ENCODE measurements at places on chromosomes 7 and 10.
A peak's percentile ranks its signal among the peaks of the same experiment; 100 is the strongest.

GRCh38 chr7:21544715-21545114 is 1.9 kb downstream of the DNAH11 start:
- DNase-seq = no peak

DNA sequence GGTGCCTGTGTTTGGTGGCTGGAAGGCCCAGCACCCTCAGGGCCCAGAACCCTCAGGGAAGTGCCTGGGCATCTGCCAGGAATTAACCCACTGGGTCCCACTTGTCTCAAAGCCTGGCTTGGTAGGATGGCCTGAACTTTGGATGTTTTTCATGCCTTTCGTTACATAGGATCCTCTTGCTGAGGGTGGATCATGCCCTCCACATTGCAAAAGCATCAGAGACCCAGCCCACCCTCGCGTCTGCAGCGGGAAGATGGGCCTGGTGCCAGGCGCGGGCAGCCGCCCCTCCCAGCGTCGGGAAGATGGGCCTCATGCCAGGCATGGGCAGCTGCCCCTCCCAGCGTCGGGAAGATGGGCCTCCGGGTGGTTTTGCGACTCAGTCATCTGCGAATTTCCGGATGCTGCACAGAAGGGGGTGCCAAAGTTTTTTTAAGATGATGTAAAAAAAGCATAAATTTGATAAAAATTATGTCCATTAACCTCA is 51.9 kb upstream of the PRKAR1B start:
- DNase-seq = no peak

- no peak for DNase-seq
These were observed 2.4 kb downstream of the SPOCK2 start for GRCh38 chr10:72085864-72086465.

GRCh38 chr10:47361293-47361692 is 13.1 kb downstream of the RBP3 start:
- peak; percentile 44 for DNase-seq

GRCh38 chr10:14060320-14061070 is 270.2 kb downstream of the FRMD4A start:
- no peak for DNase-seq

DNA sequence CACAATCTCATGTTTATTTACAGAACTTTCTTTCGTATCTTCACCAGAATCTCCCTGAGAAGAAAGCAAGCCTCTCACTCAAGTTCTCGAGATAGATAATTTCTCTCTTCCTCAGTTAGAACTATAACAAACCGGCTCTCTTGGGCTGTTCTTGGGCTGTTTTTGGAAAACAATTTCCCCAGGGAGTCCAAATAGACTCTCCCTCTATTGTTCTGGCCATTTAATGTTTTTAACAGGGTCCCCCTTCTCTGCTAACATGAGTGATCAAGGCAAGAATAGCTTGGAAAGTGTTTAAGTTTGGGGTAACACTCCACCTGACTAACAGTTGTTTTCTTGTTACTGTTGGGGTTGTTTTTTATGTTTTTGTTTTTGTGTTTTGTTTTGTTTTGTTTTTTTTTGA is 64.8 kb upstream of the UCN3 start:
- DNase-seq = no peak

DNA sequence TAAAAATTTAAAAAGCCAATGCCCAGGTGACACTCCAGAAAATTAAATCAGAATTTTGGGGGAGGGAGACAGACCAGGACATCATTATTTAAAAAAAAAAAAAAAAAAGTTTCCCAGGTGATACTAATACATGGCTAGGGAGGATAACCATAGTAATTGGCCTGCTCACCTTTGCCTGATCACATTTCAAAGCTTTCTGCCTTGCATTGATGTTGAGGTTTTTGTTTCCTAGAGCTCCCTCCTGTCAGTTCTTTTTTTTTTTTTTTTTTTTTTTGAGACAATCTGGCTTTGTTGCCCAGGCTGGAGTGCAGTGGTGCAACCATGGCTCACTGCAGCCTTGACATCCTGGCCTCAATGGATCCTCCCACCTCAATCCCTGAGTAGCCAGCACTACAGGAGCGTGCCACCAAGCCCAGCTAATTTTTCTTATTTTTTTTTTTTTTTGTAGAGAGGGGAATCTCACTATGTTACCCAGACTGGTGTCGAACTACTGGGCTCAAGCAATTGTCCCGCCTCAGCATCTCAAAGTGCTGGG is 38.1 kb downstream of the CPED1 start:
- no peak for DNase-seq

GRCh38 chr7:155872678-155873369 is 60.6 kb upstream of the SHH start:
- DNase-seq = no peak

GRCh38 chr7:84336303-84336702 is 141.7 kb upstream of the SEMA3A start:
- DNase-seq = no peak

DNA sequence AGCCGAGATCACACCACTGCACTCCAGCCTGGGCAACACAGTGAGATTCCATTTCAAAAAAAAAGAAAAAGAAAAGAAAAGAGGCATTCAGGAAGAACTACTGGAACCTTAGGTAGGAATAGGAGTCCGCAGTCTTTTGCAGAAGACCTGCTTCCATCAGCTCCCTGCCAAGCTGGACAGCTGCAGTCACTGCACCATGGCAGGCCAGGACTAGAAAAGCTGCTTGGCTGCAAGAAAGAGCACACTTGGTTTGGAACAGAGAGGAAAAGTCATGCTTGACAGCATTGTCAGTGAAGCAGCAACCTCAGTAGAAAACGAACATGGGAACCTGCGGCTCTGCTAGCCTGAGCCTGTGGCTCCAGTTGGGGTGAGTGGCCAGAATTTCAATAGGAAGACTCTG is 104.3 kb downstream of the MARCHF5 start:
- DNase-seq = no peak

- DNase-seq = no peak
These were observed 124.3 kb upstream of the PPP2R2D start for GRCh38 chr10:131776496-131776895.

GRCh38 chr7:13042605-13043236 is 355.3 kb downstream of the ARL4A start:
- DNase-seq = no peak

- no peak for DNase-seq
These were observed 83.4 kb downstream of the CHST15 start for GRCh38 chr10:124010024-124010423.

DNA sequence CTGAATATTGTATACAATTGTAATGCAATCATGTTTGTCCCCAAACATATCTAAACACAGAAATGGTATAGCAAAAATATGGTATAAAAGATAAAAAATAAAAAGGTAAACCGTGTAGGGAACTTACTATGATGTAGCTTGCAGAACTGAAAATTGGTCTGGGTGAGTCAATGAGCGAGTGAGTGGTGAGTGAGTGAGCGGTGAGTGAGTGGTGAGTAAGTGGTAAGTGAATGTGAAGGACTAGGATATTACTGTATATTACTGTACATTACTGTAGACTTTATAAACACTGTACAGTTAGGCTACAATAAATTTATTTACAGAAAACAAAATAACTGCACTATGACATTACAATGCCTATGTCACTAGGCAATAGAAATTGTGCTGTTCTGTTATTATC is 1163.2 kb upstream of the SORCS1 start:
- no peak for DNase-seq

DNA sequence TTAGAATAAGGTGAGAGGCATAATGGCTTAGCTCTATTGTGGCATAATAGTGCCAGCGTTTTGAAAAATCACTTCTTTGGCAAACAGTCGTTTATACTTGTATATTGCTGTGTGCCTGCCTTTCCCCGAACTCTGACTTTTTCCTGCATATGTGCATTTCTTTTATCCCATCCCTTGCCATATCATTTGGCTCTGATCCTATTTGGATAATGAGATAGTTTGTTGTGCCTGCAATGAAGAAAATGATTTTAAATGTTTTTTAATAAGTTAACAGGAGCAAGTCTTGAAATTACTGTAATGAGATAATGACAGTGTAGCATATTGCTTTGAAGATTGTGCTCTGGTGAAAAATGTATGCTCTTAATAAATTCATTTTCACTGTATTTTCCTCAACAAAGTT is 288.0 kb upstream of the LRGUK start:
- no peak for DNase-seq

DNA sequence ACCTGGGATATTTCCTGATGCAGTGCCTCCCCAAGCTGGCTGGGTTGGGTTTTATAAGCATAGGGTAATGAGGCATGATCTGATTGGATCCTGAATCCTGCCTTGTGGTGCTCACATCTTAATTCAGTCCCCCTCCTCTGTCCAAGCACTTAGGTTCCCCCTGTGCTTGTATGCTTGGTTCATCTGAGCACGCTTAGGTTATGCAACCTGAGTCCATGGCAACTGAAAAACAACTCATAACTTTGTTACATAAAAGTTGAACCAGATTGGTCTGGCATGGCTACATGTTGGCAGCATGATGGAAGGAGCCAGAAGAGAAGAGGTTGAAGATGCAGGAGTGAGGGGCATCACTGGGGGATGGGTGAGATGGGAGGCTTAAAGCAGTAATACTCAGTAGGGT is 57.3 kb upstream of the OSBPL3 start:
- no peak for DNase-seq

DNA sequence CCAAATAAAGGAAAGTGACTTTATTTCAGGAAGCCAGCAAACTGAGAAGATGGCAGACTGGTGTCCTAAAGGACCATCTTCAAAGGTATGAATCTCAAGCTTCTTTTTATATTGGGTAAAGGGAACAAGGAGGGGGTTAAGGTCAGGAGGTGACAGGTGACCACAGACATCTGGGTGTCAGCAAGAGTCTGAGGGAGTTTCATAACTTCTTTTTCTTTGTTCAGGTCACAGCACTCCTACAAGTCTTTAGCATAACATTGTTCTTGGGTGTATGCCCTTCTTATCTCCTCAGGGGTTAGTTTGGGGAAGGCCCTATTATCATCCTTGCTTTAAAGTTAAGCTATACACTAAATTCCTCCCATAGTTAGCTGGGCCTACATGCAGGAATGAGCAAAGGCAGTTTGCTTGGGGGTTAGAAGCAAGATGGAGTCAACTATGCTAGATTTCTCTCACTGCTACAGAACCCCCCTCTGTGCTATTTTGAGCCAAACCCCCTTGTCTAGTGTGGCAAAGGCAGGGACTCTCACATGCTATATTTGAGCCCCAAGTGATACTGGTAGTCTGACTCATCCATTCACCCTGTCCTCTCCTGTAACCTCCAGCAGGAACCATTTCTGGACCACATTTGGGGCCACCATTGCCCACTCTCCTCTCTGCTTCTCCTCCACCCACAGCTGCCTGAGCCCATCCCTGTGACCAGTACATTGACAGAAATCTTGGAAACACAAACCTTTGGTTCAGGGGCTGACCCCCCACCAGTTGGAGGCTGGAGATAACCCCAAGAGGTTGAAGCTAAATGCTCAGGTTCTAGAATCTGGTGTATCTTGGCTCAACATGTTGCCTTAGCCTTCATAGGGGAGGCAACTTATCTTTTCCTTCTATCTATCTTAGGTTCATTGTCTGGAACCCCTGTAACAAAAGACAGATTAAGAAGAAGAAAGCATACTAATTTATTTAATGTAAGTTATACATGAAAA is 55.5 kb upstream of the LRGUK start:
- DNase-seq = no peak

- no peak for DNase-seq
These were observed 70.2 kb downstream of the ZRANB1 start for GRCh38 chr10:125011926-125012705.

DNA sequence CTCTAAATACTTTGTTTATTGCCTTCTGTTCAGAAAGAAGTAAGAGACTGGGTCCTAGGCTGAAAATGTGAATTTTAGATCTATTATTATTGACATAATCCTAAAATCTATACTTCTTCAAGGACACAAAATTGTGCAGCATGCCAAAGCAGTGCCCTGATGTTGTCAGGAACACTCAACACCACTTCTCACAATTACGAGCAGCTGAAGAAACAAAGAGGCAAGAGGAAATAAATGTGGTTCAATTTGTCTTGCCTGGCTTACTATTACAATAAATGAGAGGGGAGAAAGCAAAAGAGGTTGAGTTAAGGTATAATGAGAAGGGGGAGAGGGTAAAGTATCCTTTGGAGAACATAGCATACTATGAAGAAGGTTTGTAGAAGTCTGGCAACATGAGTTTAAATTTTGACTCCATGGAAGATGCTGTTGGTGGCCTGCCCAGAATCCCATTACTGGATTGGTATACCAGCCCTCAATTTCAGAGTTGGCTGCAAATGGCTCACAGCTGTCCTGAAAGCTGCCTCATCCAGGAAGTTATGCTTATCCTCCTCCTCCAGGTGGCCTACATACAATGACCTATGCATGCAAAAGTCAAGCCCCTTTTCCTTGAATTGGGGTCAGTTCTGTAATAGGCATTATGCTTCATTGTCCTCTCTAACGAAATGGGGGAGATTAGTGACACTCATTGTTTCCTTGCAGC is 274.6 kb upstream of the SMIM30 start:
- DNase-seq = no peak

DNA sequence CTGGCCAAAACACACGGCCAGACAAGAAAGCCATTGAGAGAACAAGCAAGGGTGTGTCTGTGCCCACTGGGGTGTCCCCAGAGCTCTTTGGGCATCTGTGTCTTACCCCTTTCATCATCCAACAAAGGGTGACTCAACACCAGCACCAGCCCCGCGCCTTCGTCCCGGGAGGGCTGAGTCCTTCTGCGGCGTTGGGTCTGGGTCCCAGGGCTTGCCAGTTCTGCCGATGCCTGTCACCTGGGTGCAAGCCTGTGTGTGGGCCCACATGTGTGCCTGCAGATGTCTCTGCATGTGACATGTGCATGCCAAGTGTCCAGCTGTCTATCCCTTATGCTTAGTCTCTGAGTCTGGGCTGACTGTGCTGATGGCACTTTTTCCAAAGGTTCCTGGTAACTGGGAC is 24.4 kb upstream of the ELN start:
- no peak for DNase-seq

- DNase-seq = peak; percentile 67
These were observed 59.3 kb upstream of the COMTD1 start for GRCh38 chr10:75294866-75295701.

- no peak for DNase-seq
These were observed 32.2 kb downstream of the MRPS33 start for GRCh38 chr7:140982508-140982907.

DNA sequence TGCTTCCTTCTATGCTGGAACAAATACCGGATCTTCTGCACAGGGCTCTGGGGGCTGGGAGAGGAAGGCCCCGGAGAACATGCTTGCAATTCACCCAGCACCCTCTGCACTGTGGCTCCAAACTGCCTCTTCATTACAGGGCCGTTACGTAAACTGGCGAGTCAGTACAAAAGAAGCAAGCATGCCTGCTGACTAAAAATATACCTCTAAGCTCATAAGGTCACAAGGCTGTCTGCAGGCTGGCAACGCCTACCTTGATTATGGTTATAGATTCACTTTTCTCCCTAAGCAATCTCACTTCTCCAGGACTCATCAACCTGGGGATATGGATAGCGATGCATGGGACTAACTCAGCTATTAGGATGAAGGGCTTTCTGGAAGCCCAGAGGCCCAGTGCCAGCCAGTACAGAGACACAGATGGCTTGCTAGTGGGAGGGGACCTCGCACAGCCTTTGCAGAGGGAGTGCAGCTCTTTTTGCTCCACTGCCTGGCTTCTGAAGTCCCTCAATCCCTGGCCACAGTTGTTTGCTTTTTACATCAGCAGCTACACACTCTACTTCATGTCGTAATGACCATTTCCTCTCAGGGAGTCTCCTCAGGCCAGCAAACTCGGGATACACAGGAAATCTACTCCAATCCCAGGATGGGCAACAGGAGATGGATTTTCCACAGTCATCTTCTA is 96.1 kb downstream of the SH3PXD2A start:
- DNase-seq = no peak

All from H1 (cell line).